ENCODE measurements at places on chromosomes 1 and 21. TPM values are rescaled to one million over a fixed set of nuclear protein-coding genes. Genes with fewer than 3 reads are reported as not detected.

The NPL gene
- 35.0 TPM for polyA plus RNA-seq

The EXTL1 gene
- polyA plus RNA-seq, result 0.04 TPM

The AVPR1B gene
- polyA plus RNA-seq, result not detected

The ITLN2 gene
- polyA plus RNA-seq, result 0.37 TPM

The CELA3B gene
- polyA plus RNA-seq, result 1.2 TPM

The OR2L13 gene
- not detected for polyA plus RNA-seq

The LCK gene
- polyA plus RNA-seq, result 1.8 TPM

The TRIM63 gene
- 0.11 TPM for polyA plus RNA-seq

The SMG7 gene
- polyA plus RNA-seq, result 14.3 TPM

The FAAH gene
- 9.2 TPM for polyA plus RNA-seq

The CYP4Z1 gene
- 0.51 TPM for polyA plus RNA-seq

The HHIPL2 gene
- not detected for polyA plus RNA-seq

The CD1D gene
- 0.93 TPM for polyA plus RNA-seq

The GCSAML gene
- 0.19 TPM for polyA plus RNA-seq

Measured in adipose tissue (tissue), 3 donors.